ENCODE measurements at places on chromosomes 5 and 9.

DNA sequence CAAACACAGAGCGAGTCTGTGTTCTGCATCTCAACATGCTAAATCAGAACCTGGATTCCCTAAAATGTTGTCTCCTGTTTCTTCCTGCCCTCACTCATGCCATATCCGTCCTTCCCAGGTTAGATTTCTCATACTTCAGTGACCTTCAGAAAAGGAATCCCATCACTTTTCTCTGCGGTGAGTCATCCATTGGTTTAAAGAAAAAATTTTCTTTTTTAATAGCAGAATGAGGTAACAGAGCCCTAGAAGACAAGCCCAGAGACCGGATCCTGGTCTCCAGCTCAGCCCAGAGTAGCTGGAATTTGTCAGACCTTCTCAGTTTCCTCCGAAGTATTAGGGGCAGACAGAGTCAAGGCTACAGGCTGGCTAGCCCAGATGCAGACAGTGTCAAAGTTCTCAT, 143.2 kb upstream of the DMRT1 start:
- no peak for DNase-seq

GRCh38 chr5:134153657-134154056, 23.1 kb downstream of the SKP1 start:
- DNase-seq = no peak

DNA sequence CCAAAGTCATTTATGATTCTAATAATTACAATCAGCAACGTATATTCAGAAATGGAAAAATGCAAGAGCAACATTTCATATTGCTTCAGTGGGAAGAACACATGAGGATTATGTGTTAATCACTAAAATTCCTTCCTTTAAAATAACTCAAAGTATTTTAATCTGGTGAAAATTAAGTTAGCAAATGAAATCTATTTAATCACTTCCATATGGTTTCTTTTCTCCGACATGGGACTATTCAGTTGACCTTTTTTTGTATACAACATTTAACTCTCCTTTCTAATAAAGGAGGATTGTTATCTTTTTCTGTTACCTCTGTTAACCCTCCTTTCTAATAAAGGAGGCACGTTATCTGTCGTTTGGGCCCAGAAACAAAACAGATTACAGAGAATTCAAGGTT, 59.9 kb downstream of the HOMER1 start:
- DNase-seq = no peak

DNA sequence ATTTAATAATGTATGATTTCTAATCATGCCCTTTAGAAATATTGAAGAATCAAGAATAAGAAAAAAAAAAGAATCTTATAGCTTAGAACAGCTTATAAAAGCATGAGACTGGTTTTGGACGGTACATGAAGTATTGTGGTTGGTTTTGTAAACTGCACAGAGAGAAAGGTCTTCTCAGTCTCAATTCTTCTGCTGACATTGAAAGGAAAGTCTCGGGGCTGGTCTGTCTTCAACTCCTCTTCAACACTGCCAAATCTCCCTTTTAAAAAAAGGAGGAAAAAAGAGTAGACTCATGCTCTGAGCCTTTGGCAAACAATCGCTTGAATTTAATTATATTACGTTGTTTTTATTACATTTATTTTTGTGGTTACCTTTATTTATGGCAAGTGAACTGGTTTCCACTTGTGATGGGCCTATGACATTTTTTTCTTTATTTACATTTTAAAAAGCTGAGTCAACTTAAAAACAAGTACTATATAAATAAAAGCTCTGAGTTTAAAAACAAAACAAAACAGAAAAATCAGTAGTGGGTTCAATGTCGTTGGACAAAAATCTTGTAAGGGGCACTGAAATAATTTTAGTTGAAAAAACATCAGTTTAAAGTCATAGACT, 32.8 kb upstream of the EBF1 start:
- no peak for DNase-seq

- no peak for DNase-seq
These were observed 1.9 kb downstream of the RAI14 start for GRCh38 chr5:34657988-34658387.

DNA sequence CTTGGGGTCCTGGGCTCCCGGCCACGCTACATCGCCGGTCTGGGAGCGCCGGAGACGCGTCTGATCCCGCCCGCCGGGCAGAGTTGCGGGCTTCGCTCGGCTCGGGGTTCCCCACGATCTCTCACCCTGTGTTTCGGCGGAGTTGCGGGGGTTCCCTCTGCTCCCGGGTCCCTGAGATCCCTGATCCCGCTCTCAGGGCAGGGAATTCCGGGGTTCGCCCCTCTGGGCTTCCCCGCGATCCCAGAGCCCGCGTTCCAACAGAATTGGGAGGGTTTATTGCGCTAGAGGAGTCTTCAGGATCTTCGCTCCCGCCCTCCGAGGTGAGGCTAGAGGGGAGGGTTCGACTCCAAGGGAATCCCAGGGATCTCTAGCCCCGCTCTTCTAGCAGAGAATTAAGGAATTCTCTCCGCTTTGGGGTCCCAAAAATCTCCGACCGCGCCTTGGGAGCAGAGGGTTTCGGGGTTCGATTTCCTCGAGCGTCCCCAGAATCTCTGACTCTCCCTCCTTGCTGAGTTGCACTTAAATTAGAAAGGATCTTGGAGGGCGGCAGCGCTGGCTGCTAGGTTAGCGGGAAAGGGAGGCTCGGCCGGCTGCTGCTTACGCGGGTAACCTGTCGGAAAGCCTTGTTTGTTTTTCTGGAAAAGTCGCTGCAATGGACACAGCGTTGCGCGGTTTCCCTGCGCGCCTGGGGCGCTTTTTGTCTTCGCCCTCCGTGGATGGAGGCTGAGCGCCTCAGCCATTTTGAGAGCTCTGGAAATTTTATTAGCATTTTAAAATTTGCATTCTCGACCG, 1.3 kb downstream of the DMRT1 start:
- no peak for DNase-seq

- no peak for DNase-seq
These were observed 13.4 kb downstream of the ADAM19 start for GRCh38 chr5:157562111-157562581.

- no peak for DNase-seq
These were observed 87.8 kb upstream of the APC start for GRCh38 chr5:112649882-112650281.

DNA sequence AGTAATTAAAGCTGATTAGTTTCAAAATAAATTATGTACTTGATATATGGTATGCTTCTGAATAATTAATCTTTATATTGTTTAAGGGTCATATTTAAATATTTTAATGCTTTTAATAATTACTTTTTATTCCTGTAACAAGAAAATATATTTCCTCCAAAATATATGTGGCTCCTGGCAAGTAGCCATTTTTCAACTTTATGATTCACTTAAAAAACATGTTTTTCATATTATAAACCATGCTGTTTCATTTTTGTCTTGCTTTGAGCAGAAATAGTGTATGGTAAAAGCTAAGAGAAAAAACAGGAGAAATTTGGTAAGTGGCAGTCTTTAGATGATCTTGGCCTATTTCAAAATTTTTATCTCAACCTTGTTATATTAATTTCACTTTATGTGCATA, 14.6 kb downstream of the SPATA9 start:
- no peak for DNase-seq

- DNase-seq = no peak
These were observed 86.4 kb downstream of the GALNT10 start for GRCh38 chr5:154276973-154277331.

DNA sequence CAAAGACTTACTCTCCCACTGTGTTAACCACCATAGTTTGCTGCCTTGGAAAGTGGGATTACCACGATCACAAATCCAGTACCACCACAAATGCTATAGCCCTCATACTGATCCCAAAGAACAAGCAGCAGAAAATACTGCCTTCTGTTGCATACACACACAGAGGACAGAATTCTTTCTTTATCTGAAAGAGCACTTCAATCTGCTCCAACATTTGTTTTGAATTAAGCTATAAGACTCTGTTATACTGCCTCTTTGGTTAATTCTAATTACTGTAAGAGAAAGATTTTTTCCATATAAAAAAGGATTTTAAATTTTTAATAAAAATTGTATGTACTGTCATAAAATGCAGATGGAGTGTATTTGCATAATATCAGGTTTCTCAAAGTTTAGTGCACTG, 69.8 kb downstream of the YIPF5 start:
- no peak for DNase-seq

DNA sequence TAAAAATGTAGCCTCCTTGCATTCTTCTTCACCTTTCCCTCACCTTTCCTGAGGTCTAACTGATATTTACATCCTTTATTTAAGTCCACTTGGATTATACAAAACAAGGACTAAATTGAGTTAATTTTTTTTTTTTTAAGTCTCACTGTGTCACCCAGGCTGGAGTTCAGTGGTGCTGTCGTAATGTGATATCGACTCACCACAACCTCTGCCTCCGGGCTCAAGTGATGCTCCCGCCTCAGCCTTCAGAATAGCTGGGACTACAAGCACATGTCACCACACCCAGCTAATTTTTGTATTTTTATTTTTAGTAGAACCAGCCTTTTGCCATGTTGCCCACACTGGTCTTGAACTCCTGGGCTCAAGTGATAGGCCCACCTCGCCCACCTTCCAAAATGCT, 195.3 kb downstream of the BNC2 start:
- no peak for DNase-seq

DNA sequence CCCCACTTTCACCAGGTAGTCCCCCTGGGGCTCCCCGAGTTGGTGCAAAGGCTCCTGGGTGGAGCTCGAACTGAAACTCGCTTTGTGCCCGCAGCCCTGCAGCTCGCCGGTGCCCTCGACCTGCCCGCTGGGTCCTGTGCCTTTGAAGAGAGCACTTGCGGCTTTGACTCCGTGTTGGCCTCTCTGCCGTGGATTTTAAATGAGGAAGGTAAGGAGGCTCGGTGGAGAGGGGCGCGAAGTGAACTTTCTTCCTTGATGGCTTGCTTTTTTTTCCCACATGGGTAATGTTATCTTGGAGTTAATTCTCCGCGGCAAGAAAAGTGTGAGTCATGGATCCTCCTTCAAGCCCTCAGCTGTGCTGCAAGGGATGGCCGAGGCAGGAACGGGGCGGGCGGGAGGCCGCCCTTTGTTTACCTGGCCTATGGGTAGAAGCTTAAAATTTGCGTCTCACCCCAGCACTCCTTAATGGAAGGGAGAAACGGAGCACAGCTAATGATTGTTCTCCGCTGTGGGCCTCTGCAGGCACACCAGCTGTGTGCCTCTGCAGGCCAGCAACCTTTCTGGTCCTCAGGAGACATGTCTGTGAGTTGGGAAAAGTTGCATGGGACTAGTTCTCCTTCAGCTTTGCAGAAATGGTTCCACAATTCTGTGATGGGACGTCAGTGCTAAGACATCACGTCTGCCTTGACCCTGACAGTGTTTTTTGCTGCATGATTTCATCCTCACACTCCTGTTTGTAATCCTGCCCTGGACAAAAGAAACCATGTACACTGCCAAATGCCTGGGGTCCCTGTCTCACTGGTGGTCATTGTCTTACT, 1.1 kb downstream of the MAMDC2 start:
- no peak for DNase-seq

DNA sequence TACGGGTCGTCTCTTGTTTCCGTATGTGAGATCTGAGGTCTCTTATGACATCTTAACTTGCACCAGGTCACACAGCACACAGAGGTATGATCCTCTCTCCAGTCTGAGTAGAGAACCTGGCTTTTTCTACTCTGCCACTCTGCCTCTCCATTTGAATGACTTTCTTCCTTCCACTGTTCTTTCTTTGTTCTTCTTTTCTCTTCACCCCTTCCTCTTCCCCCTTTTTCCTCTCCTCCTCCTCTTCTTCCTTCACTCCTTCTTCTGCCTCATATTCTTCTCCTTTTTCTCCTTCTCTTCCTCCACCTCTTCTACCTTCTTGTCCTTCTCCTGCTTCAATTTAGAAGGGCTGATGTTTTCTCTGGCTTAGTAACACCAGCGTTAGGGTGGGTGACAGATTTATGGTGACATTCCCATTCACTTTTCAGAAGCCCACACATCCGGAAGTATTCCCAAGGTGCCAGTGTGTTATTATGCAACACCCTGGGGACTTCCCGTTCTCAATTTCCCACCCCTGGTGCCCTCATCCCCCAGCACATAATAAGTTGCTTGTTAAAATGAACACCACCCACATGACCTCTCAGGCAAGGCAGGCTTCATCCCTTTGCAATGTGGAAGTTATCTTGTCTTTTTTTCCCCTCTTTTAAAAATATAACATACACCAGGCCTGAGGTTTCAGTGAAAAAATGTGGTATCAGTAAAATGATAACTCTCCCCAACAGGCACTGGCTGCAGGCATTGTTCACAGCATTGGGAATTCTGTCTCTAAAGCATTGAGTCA, 122.0 kb downstream of the PAPPA start:
- no peak for DNase-seq

DNA sequence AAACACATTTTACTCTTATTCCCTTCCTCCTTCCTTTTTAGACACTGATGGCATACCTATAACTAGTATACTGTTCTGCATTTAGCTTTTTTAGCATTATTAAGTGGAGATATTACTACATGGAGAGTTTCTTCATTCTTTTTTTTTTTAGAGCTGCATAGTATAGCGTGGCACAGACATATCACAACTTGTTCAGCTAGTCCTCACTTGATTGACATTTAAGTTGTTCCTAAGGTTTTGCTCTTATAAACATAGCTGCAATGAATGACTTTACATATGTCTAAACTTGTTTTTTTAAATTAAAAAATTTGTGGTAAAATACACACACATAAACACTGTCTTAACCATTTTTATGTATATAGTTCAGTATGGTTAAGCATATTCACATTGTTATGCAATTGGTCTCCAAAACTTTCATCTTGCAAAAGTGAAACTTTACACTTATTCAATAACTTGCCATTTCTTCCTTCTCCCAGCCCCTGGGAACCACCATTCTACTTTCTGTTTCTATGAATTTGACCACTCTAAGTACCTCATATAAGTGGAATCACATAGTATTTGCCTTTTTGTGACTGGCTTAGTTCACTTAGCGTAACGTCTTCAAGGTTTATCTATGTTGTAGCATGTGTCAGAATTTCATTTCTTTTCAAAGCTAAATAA, 48.7 kb downstream of the ANKDD1B start:
- DNase-seq = no peak

GRCh38 chr5:117149312-117149711, 574.7 kb upstream of the SEMA6A start:
- DNase-seq = no peak

GRCh38 chr5:21581508-21581907, 1271.6 kb downstream of the CDH12 start:
- no peak for DNase-seq

DNA sequence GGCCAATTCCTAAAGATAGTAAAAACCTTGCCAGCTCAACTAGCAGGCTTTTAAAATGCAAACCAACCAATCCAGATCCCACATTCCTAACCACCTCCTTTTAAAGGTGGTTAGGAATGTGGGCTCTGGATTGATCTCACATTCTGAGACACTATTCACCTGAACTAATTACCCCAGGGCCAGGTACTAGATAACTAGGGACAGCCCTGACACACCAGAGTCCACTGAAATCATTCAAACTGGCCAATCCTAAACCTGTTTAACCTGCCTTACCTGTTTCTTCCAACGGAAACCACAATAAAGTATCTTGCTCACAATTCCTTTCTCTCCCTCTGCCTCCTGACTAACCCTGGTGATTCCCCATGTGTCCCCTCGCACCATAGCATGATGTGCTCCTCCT, 168.3 kb upstream of the DMAC1 start:
- DNase-seq = no peak

- DNase-seq = no peak
These were observed 46.2 kb downstream of the SLC28A3 start for GRCh38 chr9:84294241-84294950.
